ENCODE measurements at places on chromosomes 1 and 21.

DNA sequence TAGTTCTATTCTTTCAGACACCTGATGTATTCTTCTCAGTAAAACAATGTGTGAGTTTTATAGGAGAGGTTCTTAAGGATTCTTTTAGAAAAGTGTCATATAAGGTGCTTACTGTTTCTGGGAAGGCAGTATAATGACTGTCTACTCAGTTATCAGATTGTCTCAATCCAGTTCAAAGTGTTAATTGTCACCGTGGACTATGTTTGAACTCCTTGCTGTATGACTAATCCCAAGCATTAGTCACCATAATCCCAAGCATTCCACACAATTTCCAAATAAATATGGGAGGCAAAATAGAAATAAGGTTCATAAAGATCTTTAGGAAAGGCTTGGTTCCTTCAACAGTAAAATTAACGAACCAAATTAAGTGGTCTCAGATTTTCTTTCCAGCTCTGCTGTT is 342.1 kb upstream of the NR5A2 start:
- DNase-seq = no peak

- no peak for DNase-seq
These were observed 71.5 kb downstream of the USP24 start for GRCh38 chr1:55143684-55144083.

- no peak for DNase-seq
These were observed 749 bp downstream of the FAM163A start for GRCh38 chr1:179743679-179744400.

- no peak for DNase-seq
These were observed 9.2 kb downstream of the POU2F1 start for GRCh38 chr1:167229719-167230385.

- DNase-seq = no peak
These were observed 14.1 kb downstream of the VAMP4 start for GRCh38 chr1:171727778-171728177.

All from CD4-positive, alpha-beta T cell treated with Interleukin-4 for 4 hours (primary cell).